ENCODE measurements at places on chromosomes 5 and 9.

DNA sequence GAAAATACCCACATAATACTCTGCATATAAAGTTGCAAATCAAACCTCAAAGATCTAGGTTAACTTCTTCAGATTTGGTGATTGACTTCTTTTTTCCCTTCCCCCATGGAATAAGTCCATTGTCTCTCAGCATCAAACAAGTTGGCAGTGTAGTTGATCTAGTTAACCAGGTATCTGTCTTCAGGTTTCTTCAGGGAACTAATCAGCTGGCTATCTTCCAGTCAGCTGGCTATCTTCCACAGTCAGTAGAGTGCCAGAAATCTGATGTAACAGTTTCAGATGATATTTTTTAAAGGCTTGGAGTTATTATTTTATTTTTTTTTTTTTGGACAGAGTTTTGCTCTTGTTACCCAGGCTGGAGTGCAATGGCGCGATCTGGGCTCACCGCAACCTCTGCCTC is 16.8 kb downstream of the TNFSF15 start:
- no peak for DNase-seq

- DNase-seq: no peak
These were observed 58.1 kb upstream of the ABCA1 start for GRCh38 chr9:104986096-104986495.

DNA sequence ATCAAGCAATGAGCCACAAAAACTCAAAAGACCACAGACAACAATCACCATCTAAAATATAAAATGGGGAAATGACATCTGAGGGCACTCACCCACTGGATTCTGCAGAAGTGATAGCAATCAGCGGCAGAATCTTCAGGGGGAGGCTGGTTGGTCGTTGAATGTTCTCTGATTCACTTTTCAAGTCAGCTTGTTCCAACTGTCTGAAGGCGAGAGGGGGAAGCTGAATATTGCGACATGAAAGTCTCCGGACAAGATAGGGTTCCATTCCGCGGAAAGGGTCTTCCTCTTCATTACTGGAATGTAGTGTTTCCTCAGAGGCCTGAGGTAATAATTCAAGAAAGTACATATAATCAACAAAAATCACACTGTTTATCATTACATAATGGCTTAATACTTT is 94.9 kb upstream of the PDE4D start:
- DNase-seq: no peak

GRCh38 chr5:132372542-132372941 is 3.0 kb downstream of the SLC22A5 start:
- DNase-seq: no peak

DNA sequence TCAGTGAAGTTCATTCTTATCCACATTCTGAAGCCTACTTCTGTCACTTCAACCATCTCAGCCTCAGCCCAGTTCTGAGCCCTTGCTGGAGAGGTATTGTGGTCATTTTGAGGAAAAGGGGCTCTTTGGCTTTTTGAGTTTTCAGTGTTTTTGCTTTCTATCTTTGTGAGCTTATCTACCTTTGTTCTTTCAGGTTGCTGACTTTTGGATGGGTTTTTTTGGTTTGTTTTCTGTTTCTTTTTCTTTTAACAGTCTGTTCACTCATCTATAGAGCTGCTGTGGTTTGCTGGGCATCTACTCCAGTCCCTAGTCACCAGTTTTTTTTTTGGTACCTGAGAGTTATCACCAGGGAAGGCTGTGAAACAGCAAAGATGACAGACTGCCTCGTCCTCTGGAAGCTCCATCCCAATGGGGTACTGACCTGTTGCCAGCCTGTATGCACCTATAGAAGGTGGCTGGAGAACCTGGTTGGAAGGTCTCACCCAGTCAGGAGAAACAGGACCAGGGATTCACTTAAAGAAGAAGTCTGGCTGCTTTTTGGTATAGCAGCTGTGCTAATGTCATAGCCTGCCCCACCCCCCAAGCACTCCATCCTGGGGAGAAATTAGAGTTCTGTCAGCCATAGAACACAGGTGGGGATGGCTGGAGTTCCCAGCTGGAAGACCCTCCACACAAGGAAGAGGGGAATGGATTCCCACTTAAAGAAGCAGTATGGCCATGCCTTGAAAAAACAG is 138.6 kb upstream of the TSLP start:
- no peak for DNase-seq

DNA sequence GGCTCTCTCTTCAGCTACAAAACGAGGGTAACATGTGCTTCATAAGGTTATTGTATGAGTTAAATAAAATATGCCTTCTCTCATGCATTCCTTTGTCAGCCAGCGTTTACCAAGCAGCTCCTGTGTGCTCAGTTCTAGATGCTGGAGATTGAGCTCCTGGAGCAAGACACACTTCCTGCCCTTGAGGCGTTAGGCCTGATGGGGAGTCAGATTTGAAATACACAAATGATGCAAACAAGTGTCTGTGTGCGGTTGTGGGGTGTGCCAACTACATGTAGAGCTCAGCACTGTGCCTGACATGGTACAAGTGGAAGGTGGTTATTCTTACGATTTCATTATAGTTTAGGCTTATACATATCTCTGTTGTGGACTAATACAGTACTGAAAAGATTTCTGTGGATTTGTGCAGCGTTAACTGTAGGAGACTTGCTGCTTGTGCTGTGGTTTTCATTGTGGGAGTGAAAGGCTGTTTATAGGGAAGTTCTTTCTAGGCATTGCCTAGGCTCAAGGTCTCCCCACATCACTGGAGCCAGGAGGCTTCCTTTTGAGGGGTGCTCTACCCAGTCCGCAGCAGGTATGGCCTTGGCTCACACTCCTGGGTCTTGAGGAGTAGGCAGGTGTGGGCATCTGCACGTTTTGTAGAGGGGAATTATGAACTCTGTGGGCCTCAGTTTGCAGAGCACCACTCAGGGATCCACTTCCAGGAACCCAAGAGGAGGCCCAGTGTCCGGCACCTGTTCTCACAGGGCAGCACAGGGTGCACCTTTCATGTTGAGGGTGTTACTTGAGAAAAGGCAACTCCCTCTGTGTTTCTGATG is 39.8 kb upstream of the ANGPTL2 start:
- DNase-seq: no peak

Measured in fibroblast of skin of left biceps (primary cell).